ENCODE measurements at places on chromosomes 3 and 15.
A peak's percentile ranks its signal among the peaks of the same experiment; 100 is the strongest.

DNA sequence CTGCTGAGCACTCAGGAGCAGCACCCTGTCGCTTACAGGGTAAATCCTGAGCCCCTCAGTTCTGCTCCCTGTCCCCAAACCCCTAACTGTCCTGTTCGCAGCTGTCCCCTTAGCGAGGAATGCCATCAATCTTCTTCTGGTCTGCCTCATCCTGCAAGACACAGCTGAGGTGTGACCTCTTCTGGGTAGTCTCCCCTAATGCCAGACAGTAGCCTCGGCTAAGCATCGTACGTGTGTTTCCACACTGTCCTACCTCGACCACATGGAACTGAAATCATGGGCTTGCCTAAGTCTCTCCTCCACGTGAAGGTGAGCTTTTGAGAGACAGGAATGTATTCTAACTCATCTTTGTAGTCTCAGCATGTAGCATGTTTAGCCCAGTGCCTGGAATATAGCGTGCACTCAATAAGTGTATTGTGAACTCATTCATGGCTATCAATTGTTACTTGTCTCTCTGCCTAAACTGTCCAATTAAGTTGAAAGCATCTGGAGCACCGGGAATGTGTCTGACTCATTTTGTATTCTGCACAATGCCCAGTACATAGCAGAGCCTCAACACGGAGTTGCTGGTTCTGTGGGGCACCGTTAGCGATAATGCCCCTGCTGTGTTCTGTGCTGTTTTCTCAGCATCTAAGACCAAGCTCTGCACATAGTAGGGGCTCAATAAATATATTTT lies 90.2 kb downstream of the HES1 start:
- DNase-seq, result no peak

GRCh38 chr3:121970047-121970446 lies 52.0 kb downstream of the ILDR1 start:
- DNase-seq, result no peak

DNA sequence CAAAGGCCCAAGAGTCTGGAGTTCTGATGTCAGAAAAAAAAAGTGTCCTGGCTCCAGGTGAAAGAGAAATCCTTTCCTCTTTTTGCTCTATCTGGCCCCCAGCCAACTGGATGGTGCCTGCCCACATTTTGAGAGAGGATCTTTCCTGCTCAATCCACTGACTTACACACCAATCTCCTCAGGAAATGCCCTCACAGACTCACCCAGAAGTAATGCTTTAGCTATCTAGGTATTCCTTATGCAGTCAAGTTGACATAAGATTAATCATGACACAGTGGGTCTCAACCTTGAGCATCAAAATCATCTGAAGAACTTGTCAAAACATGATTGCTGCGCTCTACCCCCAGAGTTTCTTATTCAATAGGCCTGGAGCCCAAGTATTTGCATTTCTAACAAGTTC lies 31.2 kb downstream of the STRIT1 start:
- DNase-seq, result no peak

GRCh38 chr3:192313605-192314004 lies 413.7 kb downstream of the FGF12 start:
- DNase-seq, result no peak

DNA sequence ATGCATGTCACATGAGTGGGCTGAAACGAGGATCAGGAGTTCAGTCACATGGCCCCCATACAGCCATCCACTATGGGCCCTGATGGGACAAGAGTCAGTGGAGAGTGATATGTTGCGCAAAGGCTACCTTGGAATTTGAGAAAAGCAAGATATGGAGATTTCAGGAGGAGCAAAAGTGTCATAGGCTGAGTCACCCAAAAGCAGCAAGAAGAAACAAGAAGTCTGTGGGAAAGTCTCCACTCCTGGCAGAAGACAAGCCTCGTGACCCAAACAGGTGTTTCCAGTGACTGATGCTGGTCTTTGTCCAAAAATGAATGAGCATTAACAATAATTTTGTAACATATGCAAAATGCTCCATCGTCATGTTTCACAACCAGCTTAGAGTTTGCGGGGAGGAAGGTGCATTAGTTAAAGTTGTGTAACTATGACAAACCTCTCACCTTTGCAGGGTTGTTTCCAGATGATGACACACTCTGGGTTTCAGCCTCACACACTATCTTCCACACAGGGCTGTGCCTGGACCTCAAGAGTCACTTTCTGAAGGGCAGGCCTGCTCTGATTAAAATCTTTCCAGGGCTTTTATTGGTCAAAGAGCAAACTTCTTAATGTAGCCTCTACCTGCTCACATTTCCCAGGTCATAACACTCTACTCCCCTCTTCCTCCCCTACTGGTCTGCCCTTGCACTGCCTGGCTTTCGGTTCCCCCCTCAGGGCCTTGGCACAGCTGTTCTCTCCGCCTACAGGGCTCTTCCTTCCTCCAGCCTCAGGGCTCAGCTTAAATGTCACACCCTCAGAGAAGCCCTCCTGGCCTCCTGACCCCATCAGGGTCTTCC lies 3.9 kb upstream of the DNASE1L3 start:
- DNase-seq, result no peak

DNA sequence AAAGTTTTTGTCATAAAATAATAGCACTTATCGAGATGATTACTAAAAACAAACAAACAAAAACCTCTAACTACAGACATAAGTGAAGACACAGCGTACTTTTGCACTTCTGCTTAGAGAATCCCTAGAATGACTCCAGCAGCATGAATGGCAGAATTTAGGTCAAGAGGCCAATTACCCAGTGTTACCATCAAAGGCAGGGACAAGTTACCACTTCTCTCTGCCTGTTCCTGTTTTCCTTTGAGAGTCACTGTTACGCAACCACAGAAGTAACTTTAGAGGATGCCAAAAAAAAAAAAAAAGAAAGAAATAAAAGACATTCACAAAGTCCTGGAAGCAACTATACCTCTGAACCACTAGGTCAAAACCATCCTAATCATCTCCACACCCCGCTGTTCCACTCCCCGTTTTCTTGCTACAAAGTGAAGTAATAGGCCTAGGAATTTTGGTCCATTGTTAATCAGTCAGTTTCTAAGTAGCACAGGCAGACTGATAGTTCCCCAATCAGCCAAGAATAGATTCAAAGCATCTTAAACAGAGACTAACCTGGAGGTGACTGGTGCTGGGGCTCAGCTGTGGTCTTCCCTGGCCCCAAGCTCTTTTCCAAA lies 41.9 kb downstream of the FMN1 start:
- DNase-seq, result no peak

GRCh38 chr15:75731248-75732151 lies 18.9 kb upstream of the CSPG4 start:
- DNase-seq, result no peak

DNA sequence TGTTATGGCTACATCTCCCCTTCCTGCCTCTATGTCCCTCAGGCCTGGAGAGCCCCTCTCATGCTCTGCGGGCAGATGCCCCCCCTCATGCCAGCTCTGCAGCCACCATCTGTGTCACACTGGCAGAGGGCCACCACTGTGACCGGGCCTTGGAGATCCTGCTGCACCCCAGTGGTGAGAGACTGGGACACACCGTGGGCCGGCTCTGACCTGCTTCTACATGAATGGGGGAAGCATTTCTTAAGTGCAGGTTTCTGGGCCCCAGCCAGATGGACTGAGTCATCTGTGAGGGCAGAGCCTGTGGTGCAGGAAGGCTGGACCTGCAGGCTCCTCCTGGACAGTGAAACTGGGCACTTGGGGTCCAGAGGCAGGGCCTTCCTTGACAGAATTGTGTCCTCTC lies 4.8 kb downstream of the VWA5B2 start:
- DNase-seq, result no peak

DNA sequence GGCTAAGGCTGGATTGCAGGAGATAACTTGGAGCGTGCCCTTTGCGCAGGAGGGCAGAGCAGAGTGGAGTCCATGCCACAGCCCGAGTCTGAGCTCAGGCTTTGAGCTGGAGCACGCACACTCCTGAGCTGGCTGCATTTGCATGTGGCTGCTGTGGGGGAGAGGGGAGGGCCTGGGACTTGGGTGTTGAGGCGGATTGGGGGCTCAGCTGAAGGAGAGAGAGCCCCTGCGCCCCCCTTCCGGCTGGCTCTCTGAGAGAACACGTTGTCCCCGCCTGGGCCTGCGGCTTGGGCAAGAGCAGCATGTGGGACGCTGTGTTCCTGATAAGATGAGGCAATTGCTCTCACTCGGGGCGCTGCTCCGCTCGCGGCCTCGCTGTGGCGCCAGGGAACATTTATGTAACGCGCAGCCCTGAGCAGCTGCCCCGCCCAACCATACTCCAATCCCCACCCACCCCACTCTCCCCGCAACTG lies 39.1 kb downstream of the KLF13 start:
- peak; percentile 46 for DNase-seq

DNA sequence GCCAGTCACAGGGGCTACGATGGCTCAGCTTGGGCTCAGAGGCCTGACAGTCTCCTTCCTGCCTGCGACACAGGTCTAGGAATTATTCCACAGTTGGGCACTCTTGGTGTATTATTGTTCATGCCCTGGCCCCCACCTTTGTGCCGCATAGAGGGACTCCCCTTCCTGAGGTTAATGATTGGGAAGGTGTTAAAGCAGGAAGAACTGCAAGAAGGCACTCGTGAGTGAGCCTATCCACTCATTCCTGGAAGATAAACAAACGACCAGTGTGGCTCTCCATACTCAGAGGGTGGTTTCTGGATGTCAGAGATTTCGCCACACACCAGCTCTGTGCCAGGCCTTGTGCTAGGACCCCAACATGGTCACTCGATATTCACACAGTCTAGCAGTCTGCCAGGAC lies 12.3 kb downstream of the LIPC start:
- no peak for DNase-seq

DNA sequence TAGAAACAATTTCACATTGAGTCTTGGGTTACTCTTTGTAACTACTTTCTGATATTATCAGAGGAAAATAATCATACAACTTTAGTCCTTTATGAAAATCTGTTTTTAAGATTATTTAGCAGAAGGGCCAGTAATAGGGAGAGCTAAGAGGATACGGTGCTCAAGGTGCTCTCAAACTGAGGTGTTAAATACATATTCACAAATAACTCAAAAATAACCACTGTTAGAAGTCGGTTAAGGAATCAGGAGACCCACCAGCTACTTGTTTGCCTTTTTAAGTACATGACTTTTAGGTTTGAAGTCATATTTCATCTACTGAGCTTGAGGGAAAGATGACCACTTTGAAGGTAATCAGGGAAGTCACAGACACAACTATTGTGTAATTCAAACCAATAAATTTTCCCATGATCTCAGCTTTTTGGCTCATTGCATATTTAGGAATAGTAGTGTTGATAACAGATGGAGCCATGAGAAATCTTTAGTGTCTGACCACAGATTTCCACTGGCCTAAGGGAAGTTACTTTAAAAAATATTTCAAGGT lies 1.4 kb upstream of the RSRC1 start:
- no peak for DNase-seq

DNA sequence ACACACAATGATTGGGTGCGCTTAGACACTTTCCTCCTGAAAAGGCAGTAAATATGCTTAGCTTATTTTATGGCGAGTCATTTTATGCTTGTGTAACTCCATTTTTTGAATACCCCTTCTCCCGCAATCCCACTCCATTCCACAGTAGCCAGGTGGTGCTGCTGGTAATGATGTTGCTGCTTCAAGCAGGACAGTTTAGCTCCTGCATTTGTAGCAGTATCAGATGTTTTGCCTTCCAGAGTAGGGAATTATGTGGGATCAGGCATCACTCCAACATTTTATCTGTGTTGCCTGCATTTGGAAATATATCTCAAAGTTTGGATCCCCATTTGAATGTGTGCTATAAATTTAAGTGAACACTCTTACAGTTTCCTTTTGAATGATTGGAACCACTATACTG lies 302.1 kb upstream of the SGO1 start:
- no peak for DNase-seq

GRCh38 chr3:138099417-138099816 lies 16.0 kb downstream of the DZIP1L start:
- DNase-seq, result no peak

DNA sequence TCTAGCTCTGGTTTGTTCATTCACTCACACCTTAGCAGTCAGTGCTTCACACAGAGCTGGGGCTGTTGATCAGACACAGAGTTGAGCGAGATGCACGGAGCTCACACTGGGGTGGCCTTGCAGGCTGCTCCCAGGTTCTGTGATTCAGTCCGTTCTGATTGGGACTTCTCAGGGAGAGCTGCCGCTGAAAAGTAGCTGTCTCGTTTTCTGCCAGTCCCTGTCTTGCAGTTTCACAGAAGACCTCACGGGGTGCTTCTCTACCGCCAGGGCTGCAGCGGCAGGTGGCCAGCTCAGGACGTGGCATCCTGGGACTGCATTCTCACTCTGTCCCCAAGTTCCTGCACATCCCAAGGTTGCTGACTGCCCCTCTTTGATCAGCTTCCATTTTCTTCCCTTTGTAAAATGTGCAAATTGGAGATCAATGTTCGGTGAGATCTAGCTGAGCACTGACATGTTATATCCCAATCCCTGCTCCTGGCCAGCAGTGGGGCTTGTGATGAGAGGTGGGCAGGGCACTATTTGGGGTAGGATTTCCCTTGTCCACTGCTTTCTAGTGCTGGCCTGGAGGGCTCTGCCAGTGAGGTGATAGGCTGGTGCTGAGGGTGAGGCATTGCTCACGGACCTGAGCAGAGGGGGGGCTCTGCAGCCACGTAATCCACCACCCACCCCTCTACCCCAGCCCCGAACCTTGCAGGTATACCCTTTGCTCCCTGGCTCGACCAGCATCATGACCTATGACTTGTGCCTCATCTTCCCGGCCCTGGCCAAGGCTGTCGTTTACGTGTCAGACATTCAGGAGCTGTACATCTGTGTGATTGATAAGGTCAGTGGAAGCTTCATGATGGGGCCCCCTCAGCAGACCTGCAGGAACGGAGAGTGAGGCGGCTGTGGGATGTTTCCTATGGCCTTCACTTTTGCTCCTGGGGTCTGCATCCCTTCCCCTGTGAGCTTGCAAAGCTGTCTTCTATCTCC lies 5.3 kb upstream of the TXNRD3 start:
- DNase-seq, result no peak

DNA sequence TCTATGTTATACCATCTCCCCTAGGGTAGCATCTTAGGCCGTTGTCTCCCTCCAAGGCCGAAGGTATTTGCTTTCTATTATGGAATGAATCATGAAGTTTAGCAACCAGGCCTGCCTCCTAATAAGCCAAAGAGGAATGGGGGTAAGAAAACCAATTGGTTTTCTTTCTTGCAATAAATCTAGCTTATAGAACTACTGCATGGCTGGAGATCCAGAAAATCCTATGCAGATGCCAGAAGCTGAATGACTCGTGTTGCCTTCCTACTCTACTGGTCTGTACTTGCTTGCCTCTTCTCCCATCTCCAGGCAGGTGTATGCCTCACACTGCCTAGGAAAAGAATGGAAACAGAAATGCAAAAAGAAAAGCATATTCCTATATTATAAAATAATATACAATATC lies 31.1 kb upstream of the IL16 start:
- DNase-seq, result no peak

GRCh38 chr3:170367797-170368196 lies 10.3 kb downstream of the SKIL start:
- no peak for DNase-seq

Measured in stimulated activated CD4-positive, alpha-beta T cell treated with anti-CD3 and anti-CD28 coated beads, Interleukin-1b, Interleukin-23, amount 100 ng/mL, for 1 hour (primary cell).